ENCODE measurements at places on chromosomes 6 and 20.

GRCh38 chr6:49966334-49966733 lies 2.4 kb upstream of the DEFB114 start:
- no peak for DNase-seq

DNA sequence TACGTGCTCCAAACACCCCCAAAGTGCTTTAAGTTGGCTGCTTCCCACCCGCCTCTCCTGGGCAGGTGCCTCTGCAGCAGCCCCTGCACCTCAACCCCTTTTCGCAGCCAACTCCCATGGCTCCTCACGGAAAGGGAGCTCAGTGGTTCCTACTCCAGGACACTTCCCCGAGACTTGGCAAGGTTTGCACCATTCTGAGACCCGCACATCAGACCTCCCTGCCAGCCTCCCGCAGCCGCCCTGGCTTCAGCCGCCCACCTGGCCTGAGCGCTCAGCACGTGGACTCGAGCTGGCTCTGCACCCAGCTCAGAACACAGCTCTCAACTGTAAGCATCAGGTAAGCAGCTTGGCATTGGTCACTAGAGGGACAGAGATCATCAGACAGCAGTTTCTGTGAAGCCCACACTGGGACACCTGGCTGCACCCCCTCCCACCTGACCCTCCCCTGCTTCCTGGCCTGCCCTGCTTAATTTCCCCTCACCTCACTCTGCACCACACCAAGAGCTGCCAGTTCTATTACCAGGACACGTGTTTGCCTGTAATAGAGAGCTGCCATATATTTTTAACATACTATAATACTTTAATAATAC lies 28.5 kb downstream of the GMDS start:
- no peak for DNase-seq

DNA sequence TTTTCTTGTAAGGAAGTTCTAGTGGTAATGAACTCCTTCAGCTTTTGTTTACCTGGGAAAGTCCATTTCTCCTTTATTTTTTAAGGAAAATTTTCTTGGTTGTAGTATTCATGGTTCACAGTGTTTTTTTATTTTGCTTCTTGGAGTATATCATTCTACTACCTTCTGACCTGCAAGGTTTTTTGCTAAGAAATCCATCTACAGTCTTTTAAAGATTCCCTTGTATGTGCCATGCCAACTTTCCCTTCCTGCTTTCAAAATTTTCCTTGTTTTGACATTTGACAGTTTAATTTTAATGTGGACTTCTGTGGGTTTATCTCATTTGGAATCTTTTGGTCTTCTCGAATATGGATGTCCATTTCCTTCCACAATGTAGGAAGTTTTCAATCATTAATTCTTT lies 855.6 kb downstream of the TBC1D32 start:
- no peak for DNase-seq

- no peak for DNase-seq
Measured at GRCh38 chr20:37384683-37385174, 38.8 kb downstream of the SRC start.

- peak; percentile 77 for DNase-seq
Measured at GRCh38 chr6:36302227-36302976, 32.5 kb downstream of the PNPLA1 start.

DNA sequence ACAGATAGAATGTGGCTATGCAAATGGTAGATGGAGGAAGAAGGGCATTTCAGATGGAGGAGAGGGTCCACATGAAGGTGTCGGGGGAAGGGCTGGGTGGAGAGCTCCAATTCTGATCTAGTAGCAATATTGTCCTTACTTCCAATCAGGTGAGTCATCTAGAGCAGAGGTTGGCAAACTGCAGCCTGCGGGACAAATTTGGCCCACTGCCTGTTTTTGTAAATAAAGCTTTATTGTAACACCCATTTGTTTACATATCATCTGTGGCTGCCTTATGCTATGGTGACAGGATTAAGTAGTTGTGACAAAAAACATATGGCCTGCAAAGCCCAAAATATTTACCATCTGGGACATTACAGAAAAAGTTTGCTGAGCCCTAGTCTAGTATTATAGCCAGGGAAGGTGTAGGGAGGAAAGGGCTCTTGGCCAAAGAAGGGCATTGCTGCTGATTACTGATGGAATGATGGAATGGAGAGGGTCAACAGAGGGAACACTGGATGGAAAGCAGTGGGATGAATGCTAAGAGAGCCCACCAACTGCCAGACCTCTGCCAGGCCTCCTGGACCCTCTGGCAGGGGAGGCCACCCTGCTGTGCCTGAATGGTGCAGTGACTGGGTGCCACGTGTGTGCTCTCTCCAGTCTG lies 79.8 kb downstream of the SLC22A23 start:
- DNase-seq: no peak

GRCh38 chr6:155126727-155127439 lies 131.8 kb downstream of the TIAM2 start:
- DNase-seq: no peak

- DNase-seq: no peak
Measured at GRCh38 chr20:43996240-43996930, 81.7 kb downstream of the TOX2 start.

- DNase-seq: no peak
Measured at GRCh38 chr6:131685266-131685780, 15.9 kb downstream of the OR2A4 start.

DNA sequence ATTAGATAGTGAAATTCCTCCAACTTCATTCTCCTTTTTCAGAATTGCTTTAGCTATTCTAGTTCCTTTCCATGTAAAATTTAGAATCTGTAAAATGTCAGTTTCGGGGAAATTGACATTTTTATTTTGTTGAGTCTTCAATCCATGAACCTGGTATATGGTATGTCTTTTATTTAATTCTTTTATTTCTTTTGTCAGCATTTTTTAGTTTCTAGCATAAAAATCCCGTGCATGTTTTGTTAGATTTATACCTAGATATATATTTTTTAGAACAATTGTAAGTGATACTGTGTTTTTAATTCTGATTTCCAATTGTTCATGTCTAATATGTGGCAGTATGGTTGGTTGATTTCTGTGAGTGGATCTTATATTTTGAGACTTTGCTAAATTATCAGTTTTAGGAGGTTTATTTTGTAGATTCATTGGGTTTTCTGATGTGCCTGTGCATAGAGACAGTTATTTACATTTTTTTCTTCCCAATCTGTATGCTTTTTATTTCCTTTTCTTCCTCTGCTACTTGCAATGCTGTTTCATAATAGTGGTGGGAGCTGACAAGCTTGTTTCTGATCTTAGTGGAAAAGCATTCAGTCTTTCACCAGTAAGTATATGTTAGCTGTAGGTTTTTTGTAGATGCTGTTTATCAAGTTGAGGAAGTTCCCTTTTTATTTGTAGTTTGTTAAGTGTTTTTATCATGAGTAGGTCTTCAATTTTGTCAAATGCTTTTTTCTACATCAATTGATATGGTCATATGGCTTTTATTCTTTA lies 13.7 kb downstream of the TAB2 start:
- DNase-seq: no peak
